ENCODE measurements at places on chromosomes 11 and 22. TPM values are rescaled to one million over a fixed set of nuclear protein-coding genes. Genes with fewer than 3 reads are reported as not detected.

The SLC22A9 gene
- not detected for total RNA-seq

- H3K27ac ChIP-seq, result no peak overlapping the region
- DNase-seq, result no peak
- H3K36me3 ChIP-seq, result no peaks in the 10 kb centered on the region
- H3K4me3 ChIP-seq, result no peak overlapping the region
- H3K27me3 ChIP-seq, result no peaks in the 10 kb centered on the region
Observed at GRCh38 chr22:42984814-42985530, 30.0 kb downstream of the PACSIN2 start.

DNA sequence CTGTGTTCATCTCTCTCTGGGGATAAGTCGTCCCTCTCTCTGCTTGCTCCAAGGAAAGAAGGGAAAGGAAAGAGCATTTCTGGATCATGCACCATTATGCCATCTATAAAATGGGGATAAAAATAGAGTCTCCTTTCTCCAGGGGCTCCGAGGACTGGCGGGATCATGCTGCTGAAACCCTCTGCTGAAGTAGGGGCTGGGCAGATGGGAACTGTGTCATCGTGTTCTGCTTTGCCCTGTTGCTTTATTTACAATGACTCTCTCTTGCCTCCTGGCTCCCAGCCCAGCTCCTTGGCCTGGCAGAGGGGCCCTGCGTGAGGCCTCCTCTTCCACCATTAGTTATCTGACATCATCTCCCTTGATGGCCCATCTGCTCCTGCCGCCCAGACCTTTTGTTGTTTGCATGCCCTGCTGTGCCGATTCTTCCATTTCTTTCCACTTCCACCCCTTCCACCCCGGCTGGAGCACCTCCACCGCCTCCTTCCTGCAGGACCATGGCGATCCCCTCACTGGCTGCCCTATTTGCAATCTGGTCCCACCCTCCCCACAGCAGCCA lies 200.9 kb downstream of the MYO18B start:
- H3K4me3 ChIP-seq, result no peak overlapping the region
- H3K4me1 ChIP-seq, result no peaks in the 10 kb centered on the region
- peak; percentile 55 for DNase-seq
- H3K27me3 ChIP-seq, result no peaks in the 10 kb centered on the region

- H3K36me3 ChIP-seq, result no peaks in the 10 kb centered on the region
- no peak for DNase-seq
- no peaks in the 10 kb centered on the region for H3K4me1 ChIP-seq
- H3K27ac ChIP-seq, result no peak overlapping the region
Observed at GRCh38 chr11:2169005-2169378, 2.6 kb downstream of the TH start.

DNA sequence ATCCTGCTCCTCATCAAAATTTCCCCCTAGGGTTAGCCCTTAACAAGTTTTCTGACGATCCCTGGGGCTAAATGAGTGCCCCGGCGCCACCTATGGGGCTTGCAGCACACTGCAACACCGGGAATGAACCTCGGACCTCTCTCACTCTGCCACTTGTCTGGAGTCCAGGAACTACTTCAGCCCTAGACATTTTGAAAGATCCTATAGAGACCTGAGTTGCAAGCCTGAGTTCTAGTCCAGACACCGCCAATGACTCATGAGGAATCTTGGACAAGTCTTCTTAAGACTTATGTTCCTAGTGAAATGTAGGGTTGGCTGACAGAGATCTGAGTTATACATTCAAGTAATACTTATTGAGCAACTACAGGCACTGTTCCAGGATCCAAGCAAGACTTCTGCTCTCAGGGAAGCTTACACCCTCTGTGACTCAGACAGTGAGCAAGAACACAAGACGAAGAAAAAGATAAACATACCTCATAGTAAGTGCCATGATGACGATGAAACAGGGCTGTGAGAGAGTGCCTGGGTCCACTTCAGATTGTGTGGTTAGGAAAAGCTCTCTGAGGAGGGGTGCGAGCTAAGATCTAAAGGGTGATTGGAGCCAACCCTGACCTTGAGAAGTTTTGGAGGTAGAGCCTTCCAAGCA lies 10.2 kb upstream of the STK33 start:
- DNase-seq, result no peak
- no peaks in the 10 kb centered on the region for H3K4me1 ChIP-seq
- no peaks in the 10 kb centered on the region for H3K27me3 ChIP-seq
- no peak overlapping the region for H3K4me3 ChIP-seq
- H3K27ac ChIP-seq, result no peak overlapping the region

DNA sequence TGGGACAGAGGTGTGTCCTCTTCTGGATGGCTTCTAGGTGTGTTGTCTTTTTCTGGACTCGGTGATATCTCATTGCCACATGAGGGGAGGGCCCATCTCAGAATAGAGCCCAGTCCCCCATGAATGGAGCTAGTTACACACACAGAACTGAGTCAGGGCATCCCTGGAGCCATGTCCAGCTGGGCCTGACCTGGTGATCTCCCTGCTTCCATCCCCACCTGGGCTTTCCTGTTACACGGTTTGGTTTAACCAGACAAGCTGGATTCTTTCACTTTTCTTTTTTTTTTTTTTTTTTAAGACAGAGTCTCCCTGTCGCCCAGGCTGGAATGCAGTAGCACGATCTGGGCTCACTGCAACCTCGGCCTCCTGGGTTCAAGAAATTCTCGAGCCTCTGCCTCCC lies 6.1 kb upstream of the A4GALT start:
- DNase-seq, result no peak
- H3K27me3 ChIP-seq, result no peaks in the 10 kb centered on the region
- H3K36me3 ChIP-seq, result no peaks in the 10 kb centered on the region
- H3K4me3 ChIP-seq, result no peak overlapping the region
- peak overlapping the region; percentile 58 for H3K27ac ChIP-seq
- no peaks in the 10 kb centered on the region for H3K4me1 ChIP-seq

Data from breast epithelium (tissue), 4 donors.